GM12892 (cell line): ENCODE measurements at places on chromosomes 7 and 10.

- peak; percentile 71 for DNase-seq
Observed at GRCh38 chr7:2894118-2894940, 50.2 kb upstream of the GNA12 start.

DNA sequence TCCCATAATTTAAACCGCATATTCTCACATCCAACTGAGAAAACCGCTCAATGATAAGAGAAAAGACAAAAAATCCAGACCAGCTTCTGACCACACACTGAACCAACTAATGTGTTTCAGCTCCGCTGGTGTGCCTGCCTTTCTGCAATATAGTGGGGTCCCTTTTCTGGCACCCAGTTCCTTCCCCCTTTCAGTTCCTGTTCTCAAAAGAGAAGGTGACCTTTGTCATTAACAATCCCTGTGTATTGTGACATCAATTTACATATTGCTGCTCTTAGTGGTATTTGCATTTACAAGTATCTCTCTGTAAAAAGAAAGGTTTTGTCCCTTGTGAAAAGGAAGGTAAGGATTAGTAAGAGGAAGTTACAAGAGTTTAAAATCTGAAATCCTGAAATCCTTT lies 1.4 kb downstream of the PPP1R17 start:
- DNase-seq: peak; percentile 8

DNA sequence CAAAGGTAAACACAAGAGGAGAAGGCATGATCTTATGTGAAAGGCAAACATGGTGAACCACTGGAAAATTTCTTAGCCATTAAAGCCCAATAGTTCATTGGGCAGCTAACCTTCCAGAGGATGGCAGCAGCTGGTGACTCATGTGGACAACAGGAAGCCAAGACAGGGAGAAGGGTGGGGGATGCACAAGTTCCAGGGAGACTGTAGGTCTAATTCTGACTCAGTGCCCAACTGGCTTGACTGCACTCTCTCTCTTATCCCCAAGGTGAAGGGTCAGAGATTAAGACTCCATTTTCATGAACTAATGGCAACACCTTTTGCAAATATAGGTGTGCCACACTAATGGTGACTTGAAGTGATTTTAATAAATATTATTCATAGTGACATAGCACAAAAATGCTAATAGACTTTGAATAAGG lies 47.9 kb upstream of the SLC35B4 start:
- no peak for DNase-seq

GRCh38 chr7:132492823-132493445 lies 83.3 kb downstream of the PLXNA4 start:
- no peak for DNase-seq

DNA sequence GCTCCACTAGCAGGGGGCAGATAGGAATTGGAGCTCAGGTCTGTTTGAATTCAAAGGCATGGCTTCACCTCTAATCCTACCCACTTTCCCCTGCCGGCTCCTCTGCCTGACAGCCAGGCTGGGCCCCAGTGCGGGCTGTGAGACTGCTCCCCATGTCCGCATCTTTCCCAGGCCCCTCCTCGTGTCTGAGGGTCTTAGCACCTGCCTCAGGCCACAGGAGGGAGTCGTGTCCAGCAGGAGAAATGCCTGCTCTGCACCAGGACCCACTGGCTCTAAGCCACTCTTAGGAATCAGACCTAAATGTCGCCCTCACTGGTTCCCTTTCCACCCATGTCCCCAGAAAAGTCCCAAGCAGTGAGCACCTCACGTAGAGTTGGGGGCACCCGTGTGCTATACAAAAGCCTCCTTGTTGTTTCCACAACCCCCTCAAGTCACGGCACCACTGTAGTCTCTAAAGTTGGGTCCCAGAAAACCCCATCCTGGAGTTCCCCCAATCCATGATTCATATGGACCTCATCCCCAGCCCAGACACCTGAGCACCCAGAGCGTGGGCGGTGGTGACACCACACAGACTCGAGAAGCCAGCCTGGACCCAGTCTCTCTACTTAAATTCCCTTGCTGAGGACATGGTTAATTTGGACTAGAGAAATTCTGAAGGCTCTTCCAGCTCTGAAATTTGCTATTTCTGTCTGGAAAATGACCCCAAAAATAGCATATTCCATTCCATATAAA lies 466.4 kb upstream of the ZMIZ1 start:
- DNase-seq: no peak

DNA sequence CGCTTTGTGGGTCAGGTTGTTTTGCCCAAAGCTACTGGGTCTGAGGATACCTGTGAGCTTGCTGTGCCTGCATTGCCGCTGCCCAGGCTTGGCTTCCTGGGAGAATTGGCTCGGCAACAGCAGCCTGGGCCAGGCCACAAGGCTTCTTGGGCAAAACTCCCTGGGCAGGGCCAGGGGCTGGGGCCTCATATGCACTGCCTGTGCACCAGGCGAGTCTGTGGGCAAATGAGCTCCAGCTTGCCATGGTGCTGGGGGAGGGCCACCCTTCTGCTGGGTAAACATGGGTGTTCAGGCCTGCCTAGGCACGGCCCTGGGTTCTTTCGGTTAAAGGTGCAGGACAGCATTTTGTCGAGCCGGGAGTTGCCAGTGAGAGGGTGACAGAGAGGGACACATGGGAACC lies 19.4 kb downstream of the ZMIZ1 start:
- no peak for DNase-seq

- no peak for DNase-seq
Observed at GRCh38 chr7:94040254-94040653, 36.1 kb upstream of the BET1 start.
